CD4-positive, alpha-beta T cell treated with Interleukin-21 for 1 hour (primary cell): ENCODE measurements at places on chromosomes 3 and 15.

- DNase-seq, result no peak
These were observed 424.7 kb downstream of the CNTN4 start for GRCh38 chr3:2523281-2523836.

DNA sequence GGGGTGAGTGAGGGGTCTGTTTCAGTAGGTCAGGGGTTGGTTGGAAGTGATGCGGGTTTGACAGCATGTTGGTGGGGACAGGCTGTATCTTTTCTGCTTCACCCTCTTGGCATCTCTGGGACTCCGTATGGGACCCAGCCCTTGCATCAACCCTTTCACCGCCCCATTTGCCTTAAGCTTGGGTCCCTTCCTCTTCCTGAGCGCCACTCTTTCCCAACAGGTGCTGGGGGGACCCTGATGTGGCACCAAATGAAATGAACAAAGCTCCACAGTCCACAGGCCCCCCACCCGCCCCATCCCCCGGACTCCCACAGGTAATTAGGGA, 1.1 kb downstream of the EIF4G1 start:
- DNase-seq, result no peak

DNA sequence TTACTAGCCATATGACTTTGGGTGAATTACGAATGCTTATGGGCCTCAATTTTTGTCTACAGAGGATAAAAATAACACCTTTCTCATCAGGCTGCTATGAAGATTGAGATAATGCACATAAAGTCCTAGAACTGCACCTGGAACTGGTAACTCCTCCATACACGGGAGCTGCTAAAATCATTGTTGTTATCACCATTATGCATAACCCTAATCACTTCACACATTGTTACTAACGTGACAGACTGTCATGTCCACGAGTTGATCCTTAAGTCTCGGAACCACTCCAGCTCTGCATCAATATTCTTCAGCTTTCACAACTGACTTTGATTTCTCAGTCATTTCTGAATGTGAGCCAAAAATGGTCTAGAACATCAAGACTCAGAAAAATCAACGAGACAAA, 64.1 kb downstream of the RFTN1 start:
- DNase-seq, result no peak

DNA sequence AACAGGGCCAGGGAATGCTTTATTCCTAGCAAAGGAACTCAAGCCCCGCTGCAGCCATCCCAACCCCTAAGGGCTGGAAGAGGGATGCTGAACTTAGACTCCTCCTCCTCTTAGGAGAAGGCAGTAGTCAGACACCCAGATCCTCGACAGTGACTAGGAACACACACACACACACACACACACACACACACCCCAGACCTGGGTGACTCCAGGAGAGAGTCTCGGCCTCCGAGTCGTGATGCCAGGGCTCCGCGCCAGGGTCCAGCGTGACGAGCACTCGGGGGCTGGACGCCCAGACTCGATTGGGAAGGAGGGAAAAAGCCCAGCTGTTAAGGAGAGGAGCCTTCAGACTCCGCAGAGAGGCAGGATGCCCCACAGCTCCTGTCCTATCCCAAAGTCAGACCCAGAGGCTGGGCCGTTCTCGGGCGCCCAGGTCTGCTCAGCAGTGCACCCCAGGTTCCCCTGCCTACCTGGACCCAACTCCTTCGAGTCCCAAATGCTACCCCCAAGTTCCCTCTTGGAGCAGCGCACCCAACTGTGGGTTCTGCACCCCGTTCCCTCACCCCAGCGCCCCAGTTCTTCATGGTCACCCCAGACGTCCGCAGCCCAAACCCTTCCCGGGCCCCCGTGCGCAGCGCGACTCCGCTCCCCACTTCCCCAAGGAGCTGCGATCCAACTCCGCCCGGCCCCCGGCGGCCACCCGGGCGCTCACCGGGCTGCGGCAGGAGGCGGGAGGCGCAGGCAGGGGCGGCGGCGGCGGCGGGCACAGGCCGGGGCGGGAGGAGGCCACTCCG, 421 bp downstream of the BMF start:
- DNase-seq, result no peak
